ENCODE measurements at places on chromosomes 3 and 15.

DNA sequence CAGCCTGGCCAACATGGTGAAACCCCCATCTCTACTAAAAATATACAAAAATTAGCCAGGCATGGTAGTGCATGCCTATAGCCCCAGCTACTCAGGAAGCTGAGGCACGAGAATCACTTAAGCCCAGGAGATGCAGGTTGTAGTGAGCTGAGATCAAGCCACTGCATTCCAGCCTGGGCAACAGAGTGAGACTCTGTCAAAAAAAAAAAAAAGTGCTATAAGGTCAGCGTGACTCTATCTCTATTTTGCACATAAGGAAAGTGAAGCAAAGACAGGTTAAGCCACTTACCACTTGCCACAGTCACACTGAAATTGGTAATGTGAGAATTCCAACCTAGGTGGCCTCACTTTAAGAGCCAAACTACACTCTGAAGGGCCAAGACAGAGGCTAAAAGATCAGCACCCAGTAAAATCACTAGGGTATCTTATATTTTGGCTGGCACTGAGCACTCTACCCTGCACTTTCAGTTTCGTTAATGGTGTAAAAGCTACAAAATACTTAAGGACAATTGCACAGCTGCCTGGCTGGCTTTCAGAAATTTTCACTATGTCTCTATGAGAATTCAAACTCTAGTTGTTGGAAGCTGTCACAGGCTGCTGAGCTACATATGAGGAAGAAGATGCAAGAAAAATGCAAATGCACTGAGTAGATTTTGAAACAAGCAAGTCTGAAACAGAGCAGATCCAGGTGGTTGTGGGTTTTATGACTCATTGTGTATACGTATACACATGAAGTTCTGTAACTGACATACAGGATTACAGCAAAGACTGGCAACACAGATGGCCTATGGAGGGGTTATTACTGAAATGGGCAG lies 32.7 kb downstream of the TRANK1 start:
- DNase-seq, result peak; percentile 83

DNA sequence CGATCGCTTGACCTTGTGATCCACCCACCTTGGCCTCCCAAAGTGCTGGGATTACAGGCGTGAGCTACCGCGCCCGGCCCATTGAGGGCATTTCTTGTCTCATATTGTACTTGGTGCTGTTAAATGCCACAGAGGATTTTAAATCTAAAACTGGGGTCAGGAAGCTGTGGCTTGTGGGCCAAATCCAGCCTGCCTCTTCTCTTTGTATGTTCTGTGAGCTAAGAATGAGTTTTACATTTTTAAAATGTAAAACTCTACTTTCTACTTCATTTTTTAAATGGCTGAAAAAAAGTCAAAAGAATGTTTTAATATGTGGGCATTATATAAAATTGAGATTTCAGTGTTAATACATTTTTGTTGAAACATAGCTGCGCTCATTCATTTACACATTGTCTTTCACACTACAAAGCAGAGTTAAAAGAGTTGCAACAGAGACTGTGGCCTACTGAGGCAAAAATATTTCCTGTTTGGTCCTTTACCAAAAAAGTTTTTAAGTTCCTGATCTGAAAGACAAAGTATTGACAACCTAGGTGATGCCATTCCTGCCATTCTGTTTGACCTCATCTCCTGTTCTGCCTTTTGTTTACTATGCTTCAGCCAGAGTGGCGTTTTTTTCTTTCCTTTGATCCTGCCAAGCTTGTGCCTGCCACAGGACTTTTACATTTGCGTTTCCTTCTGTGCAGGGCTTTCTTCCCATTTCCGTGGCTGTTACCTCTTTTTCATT lies 50.4 kb downstream of the PDCD6IP start:
- DNase-seq, result no peak

DNA sequence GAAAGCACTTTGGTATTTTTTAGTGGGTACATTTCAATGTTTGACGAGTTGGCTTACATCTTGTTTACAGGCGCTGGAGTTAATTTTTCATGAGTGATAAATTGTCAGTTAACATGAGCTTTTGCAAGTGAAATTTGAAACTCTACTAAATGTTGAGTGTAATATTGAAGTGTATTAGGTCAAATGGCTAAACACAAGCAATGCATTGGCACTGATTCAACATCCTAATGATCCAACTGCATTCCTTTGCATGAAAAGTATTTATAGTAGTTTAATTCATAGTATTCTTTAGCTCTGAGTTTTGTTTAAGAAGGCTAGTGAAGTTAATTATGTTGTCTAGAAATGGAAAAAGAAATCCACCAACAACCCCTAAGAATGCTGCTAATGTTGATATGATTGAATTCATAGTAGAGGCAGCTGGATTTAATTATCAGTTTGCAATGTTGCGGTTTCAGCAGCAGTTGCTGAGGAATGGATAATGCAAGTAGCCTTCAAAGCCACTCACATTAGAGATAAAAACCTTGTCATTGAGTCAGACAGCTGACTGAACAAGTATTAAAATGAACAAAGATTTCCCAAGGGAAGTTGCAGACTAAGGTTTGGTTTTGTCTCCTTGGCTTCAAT lies 245.6 kb upstream of the GOLIM4 start:
- no peak for DNase-seq

GRCh38 chr3:57826952-57827723 lies 71.0 kb downstream of the SLMAP start:
- no peak for DNase-seq

DNA sequence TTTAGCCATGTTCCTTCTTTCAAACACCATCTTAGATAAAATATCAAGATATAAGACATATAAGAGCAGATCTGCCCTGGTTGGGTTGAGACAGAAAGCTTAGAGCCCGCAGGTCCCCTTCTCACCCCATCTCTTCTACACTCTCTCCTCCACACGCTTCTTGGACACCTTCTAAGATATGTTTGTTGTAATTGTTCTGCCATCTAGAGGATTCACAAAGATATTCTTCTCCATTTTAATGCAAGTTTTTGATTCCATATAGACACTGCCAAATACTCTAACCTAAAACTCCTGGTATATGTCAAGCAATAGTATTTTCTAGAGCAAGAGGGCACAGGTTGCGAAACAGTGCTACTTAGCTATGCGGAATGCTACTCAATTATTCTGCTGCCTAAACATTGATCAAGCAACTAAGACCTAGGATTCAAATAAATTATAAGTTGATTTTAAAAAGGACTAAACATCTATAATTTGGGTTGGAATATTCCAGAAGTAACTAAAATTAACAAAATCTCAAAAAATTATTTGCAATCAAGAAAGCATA lies 6.8 kb downstream of the CHRM5 start:
- no peak for DNase-seq

DNA sequence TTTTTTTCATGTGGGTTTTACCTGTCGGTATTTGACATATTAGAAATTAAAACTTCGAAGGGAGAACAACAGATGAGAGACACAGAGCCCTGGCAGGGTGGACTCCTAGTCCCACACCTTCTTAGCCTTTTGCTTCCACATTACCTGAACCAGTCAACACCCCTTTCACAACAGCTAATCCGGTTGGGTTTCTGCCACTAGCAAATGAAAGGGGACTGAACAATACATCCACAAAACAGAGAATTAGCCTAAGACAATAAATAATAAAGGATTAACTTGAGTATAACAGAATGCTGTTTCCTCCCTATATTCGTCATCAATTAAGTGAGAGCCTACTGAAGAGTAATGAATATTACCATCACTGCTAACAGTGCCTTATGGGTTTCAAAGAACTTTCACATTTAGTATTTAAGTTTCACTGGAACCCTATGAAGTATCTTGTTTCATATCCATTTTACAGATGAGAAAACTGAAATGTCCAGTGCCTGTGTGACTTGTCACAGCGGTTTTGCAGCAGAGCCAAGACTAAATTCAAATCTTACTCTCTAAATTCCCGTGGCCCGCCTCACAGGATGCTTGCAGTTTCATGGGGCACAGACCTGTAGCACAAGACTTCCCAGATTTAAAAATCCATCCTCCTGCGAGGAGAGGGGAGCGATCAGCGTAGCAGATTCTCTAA lies 1.0 kb upstream of the RAB8B start:
- DNase-seq, result no peak

DNA sequence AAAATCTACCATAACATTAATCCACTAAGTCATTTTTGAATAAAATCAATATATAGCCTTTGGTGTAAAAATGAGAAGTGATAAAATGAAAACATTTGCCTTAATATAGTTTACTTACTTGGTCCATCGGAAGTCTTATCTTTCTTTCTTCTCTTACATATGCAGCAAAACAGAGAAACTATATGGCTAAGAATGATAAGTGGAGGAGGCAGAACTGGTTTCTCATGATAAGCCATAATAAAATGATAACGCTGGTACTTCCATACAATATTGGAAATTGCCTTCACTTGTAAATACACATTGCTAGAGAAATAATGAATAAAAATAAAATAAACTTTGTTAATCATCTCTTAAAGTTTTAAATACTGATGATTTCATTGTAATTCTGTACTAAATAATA lies 47.8 kb upstream of the USP50 start:
- no peak for DNase-seq

GRCh38 chr3:152356870-152357276 lies 88.1 kb downstream of the MBNL1 start:
- DNase-seq, result no peak

GRCh38 chr3:186520957-186521842 lies 23.0 kb downstream of the CRYGS start:
- no peak for DNase-seq

- no peak for DNase-seq
Measured at GRCh38 chr15:67550522-67550921, 8.0 kb downstream of the MAP2K5 start.

GRCh38 chr3:128430731-128431130 lies 36.0 kb downstream of the DNAJB8 start:
- no peak for DNase-seq

- DNase-seq, result no peak
Measured at GRCh38 chr3:131001071-131001470, 25.6 kb downstream of the ASTE1 start.

GRCh38 chr15:49990835-49991545 lies 128.0 kb downstream of the ATP8B4 start:
- DNase-seq, result no peak

DNA sequence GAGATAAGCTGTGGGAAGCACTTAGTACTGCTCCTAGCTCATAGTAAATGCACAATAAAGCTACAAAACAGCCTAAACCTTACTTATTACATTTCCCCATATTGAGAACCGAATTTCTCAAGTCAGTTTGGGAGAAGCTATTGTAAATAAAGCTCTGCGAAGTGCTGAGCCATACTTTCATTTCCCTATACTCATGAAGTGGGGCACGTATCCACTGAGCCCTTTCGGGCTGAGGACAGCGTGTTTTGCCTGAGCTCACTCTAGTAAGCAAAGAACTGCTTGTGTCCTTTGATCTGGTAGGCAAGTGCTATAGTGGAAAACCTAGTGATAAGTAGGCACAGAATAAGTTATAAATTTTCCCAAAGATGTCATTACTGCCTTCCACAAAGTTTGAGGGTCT lies 165.0 kb downstream of the RSL24D1 start:
- DNase-seq, result no peak

DNA sequence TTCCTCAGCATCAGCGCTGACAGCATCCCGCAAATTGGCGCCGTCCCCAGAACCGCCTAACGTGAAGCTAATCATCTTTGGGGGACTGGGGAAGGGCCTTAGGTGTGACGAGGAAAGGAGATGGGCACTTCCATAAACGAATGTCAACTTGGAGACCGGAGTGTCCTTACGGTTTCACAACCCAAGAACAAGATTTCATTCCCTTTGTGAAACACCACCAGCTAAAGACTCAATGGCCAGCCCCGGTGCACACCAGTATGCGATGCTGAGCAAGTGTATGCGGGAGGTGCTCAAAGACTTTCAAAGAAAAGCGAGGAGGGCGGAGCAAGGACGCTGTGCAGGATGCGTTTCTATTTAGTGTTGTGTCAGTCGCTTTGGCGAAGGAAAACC lies 759 bp upstream of the TTBK2 start:
- DNase-seq, result peak; percentile 47

GRCh38 chr15:41972253-41973242 lies at the start of gene EHD4:
Gene EHD4 (minus strand): TSS chr15:41972557. CDS start chr15:41972494, 63 bp downstream.
- DNase-seq, result peak; percentile 95

DNA sequence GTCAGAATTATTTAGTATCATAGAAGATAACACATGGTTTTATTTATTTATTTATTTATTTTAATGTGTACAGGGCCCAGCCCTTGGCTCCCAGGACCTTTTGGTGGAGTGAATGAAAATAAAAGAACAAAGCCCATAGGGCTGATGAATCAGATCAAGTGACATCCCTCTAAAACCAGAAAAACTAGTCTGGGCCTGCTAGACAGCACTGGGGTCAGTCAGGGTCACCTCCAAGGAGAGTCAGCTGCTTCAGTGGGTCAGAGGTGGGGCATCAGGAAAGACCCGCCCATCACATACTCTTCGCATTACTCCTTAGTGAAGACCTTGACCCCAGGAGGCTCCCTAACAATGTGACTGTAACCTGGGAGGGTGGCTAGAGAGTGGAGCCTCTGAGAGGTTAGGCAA lies 12.8 kb downstream of the PPCDC start:
- DNase-seq, result no peak

DNA sequence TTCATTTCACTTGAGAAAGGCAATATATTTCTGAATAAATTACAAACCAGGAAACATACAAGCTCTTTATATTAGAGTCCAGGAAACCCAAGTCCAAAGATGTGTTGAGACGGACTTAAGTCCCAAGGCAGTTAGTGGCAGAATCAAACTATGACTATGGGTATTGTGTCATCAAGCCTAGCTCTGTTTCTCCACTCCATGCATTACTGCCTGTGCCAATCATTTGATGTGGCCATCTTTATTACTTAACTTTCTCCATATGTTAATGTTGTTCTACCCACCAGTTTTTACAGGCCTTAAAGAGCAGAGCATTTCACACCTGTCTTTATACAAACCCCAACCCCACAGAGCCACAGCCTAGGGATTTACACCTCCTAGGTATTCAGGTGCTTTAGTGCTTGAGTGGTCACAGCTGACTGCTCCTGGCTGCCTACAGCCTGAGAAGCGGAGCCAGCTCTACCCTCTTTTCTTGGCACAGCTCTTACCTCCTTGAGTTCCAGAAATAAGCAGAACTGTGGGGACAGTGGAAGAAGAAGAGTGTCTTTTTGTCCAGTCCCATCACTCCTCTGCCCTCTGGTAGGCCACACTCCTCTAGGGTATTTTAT lies 92.1 kb downstream of the DTWD1 start:
- no peak for DNase-seq

DNA sequence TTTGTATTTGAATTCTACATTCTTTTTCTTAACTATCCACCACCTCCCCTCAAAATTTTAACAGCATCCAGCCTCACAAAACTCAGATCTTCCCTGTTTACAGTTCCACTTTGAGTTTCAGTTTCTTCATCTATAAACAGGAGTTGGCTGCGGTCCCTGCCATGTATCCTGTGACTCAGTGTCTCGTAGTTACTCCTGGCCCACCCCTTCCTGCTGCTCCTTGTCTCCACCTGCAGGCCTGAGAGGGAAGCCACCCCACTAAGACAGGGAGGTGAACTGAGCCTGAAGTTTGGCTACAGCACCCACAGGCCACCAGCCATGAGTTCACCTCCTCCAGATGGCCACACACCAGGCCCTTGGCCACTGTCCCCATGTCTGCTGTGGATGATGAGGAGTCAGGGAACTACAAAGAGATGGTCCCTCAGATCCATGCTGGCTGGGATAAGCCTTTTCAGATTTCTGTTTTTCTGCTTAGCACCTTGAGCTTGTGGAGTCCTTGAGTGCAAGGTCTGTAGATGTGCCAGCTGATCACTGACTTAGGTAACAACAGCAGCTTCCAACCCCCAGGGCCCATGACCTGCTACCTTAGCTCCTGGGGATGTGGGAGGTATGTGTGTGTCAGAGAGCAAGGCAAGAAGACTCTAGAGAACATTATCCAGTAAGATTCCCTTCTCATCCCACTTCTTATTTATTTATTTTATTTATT lies 37.5 kb downstream of the CD86 start:
- DNase-seq, result peak; percentile 45

All from CD4-positive, alpha-beta T cell treated with Interleukin-4 for 4 hours (primary cell).